ENCODE measurements at places on chromosomes 7 and 10.

DNA sequence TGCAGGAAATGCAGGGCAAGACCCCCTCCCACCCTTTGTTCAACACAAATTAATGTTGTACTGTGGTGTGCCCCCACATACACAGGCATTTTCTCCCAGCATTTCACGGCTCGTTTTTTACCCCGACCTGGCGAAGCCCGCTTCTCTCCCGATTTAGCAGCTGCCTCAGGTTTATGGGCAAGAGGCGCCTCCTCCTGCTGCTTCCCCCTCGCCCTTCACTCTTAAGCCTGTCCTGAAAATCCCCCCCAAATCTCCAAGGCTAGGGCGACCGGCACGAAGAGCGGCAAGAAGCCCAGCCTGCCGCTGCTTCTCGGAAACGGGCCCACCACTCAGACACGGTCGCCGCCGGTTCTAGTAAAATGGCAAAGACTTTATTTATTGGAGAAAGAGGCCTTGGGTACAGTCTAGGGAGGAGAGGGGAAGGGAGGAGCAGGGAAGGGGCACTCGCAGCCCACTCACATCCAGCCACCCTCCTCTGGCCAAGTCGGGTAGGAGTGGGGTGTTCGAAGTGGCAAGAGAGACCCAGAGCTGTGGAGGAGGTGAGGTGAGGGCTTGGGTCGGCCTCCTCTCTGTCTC lies 3.3 kb downstream of the LBX1 start:
- no peak for DNase-seq

GRCh38 chr7:128211626-128212025 lies 29.5 kb upstream of the LEP start:
- no peak for DNase-seq

GRCh38 chr7:1348823-1349335 lies 110.4 kb downstream of the MICALL2 start:
- no peak for DNase-seq

GRCh38 chr10:71463111-71463510 lies 66.4 kb downstream of the CDH23 start:
- DNase-seq: no peak

DNA sequence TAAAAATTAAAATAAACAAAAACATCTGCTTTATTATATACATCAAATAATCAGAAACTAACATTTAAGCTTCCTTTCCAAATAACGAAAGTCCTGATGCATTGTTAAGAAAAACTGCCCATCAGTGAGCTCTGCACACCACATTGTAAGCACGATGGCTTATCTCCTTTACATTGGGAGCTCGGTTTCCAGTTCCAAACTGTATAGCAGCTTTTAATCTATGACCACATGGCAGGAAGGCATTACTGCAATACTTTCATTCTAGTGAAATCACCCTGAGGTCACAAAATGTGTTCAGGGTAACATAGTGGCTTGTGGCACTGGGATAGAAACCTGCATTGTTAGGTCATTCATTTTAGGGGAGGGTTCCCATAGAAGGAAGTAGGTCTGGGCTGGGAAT lies 146.3 kb downstream of the ZNF22 start:
- no peak for DNase-seq

GRCh38 chr10:27241010-27241651 lies 534 bp upstream of the ACBD5 start:
- no peak for DNase-seq

DNA sequence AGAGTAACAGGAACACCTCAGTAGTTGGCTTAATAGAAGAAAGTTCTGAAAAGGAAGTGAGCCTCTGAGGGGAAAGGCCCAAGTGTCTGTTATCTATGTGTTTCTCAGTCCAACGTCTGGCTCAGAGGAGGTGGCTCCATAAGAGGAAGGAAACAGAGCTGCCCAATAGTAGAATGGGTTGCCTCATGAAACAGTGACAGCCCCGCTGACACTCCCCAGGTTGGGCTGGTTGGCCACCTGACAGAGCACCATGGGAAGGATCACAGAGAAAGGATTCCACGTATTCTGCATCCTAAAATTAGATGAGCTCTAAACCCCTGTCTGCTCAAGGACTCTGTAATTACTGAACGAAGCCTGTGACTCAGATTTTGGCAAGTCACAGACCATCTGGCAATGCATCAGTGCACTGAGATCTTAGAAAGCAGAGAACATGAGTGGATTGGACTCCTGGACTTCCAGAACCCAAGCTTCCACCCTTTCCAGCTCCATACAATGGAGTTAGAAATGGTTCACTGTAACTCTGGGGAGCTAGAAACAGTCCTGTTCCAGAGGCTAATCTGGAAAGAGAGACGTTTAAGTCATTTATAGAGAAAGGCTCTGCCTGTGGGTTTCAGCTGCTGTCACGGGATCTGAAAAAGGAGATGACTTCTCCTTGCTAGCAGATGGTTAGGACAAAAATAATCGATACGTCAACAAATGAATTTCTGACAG lies 2.9 kb downstream of the PKD2L1 start:
- peak; percentile 13 for DNase-seq

GRCh38 chr10:29271877-29272276 lies 17.0 kb upstream of the LYZL1 start:
- no peak for DNase-seq

- DNase-seq: no peak
These were observed 5.1 kb downstream of the TSPAN14 start for GRCh38 chr10:80459047-80459865.

- DNase-seq: no peak
These were observed 72.0 kb upstream of the ABCB5 start for GRCh38 chr7:20543500-20543899.

DNA sequence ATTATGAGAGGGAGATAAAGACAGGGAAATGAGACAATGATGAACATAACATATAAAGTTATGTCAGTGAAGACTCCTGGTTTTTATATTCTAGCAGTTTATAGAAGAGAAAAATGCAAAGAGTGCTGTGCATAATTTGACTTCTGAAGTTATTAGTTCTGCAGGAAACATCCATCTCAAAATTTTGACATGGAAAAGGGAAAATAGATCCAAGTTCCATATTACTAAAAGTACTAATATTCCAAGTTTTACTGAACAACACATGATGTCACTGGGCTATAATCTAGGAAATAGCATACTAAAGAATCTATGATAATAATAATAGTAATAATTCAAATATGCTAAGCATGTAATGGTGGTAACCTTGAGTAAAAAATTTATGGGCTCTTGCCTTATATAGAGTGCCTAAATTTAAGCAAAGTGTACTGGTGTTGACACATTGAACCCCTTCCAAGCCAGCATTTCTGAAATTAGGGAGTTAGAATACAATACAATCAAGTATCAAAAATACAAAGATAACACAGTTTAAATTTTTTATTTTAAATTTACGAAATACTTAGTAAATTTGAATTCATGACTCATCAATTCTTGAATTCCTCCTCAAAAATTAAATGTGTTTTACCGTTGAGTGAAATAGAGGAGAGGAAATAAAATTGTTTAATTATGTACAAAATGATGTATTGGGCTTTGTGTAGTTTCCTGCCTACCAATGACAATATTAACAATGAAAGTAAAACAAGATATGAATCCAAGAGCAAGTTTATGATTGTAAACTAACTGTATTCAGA lies 102.8 kb upstream of the KCND2 start:
- DNase-seq: no peak

DNA sequence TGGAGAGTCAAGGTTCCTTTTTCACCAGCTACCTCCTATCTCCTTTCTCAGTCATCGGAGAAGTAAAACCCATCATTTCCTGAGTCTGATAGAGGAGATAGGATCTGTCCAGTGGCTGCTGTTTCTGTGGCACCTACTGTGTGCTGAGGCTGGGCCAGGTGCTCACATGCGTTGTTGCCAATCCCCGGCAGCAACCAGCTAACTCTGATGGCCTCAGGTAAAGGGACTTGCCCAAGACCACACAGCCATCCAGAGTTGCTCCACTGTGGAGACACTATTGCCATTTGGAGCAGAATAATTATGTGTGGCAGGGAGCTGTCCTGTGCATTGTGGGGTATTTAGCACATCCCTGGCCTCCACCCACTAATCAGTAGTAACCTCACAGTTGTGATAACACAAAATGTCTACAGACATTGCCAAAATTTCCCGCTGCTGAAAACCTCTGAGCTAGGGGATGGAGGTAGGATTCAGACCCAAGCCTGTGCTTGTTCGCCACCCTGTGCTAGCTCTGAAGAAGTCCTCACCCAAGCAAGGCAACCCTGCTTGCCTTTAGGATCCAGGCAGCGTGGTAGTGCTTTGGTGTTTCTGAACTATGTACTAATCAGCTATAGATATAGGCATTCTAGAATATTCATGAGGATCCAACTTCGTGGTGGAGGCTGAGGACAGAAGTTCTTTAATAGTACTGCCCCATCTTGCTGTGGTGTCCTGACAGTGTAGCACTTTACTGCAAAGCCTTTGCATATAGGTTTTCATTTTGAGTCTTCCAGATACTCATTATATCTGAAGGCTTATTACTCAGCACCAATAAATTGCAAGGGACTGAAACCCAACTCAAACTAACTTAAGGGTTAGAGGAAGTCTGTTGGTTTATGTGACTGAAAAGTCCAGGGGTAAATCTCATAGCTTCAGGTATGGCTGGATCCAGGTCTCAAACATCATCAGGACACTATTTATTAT lies 164.6 kb downstream of the GRK5 start:
- no peak for DNase-seq

All from esophagus squamous epithelium (tissue), 5 donors.